ENCODE measurements at places on chromosomes 13 and 19.

DNA sequence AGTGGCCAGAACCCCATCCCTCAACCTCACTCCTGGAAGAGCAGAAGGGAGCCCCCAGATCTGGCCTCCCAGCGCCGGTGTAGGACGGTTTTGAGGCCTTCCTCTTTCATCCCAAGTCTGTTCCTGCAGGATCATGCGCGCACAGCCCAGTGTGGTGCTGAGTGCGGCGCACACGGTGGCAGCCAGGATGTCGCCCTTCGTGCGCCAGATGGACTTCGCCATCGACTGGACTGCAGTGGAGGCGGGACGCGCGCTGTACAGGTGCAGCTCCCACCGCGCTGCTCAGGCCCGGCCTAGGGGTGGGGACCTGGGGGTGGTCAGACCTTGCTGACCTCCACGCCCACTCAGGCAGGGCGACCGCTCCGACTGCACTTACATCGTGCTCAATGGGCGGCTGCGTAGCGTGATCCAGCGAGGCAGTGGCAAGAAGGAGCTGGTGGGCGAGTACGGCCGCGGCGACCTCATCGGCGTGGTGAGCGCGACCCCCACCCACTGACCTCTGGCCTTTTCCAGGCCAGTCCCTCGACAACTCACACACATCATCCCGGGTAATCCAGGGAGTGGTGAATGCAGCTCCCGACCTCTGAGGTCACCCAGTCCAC, 14.8 kb downstream of the PNPLA6 start:
- DNase-seq: no peak

DNA sequence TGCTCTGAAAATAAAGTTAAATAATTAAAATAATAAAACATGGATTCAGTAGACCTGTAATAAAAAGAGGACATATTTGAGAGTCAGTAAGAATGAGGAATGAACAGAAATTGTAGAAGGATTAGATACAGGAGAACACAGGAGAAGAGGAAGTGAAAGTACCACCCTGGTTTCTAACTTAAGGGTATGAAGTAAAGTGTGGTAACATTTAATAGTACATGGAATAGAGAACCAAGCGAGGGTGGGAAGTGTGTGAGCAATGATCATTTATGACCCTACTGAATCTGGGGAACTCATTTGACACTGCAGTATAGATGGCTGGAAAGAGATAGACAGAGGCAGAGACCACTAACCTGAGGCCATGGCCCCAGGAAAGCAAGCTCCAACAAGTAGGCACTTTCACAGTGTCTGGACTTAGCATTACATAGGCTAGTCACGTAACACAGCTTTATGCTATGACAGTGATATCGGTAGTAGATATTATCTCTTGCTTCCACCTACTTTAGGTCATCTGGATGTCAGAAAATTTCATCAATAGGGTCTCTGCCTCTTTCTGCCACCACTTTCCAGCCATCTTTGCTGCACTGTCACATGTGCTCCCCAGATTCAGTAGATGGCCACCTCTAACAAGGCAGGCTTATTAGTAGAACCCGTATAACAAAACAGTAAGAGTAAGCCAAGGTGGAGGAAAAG, 633.9 kb upstream of the MIR17HG start:
- no peak for DNase-seq

DNA sequence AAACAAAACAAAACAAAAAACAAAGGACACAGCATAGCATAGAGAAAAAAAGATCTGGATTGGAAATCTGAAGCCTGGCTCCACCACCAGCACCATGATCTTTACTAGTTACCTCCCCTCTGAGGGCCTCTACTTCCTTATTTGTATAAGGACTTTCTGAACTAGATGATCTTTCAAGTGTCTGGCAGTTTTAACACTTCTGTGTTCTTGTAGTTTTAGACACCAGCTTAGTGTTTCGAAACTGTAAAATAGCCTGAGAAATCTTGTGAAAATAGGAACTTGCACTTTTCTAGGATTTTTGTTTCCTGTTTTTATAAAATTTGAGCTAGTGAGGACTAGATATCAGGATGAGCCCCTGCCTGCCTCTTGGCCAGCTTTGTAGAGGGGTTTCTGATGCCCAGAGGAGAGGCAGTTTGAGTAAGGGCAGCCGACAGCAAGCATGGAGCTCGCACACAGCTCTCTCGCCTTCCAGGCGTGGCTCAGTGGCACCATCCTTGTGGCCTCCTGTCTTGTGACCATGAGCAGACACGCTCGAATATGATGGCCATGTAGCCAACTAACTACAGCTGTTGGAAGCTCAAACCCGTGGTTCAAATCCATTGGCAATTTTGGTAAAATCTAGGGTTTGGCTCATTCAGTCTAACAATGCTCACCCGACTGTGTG, 319.0 kb downstream of the KCNRG start:
- DNase-seq: no peak

DNA sequence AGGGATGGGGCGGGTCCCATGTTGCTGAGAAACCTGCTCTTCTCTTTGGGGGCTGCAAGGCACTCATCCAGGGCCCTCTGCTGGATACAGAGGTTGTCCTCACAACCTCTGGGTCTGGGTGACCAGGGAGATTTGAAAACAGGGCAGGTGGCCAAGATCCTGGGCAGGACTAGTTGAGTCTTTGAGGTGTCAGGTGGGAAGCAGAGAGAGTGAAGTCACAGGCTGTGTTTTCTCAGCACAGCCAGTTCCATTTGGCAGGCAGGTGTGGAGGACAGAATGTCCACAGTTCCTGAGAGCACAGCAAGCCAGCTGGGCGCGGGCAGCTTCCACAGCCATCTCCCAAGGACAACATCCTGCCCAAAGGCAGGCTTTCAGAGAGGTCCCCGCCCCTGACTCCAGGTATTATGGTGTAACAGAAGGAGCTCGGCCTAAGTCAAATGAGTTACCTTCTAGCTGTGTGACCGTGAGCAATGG, 118.8 kb downstream of the NUFIP1 start:
- DNase-seq: no peak

DNA sequence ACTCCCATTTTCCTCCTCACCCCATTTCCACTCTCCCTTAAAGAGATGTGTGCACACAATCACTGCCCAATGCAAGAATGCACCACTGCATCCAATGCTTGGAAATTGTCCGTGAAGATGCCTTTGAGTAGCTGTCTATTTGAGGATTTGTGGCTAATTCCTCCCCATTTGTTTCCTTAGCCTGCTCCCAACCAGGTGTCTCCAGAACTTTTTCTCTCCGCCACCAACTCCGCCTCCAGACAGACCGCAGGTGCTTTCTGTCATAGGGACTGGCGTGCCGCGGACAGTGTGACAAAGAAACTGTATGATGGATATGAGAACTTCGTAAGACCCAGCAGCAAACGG, 461 bp upstream of the TM9SF2 start:
- no peak for DNase-seq

All from AG08395 (cell line).